ENCODE measurements at places on chromosomes 7 and 10. TPM values are rescaled to one million over a fixed set of nuclear protein-coding genes. Genes with fewer than 3 reads are reported as not detected.

The OR6V1 gene
- not detected for total RNA-seq

DNA sequence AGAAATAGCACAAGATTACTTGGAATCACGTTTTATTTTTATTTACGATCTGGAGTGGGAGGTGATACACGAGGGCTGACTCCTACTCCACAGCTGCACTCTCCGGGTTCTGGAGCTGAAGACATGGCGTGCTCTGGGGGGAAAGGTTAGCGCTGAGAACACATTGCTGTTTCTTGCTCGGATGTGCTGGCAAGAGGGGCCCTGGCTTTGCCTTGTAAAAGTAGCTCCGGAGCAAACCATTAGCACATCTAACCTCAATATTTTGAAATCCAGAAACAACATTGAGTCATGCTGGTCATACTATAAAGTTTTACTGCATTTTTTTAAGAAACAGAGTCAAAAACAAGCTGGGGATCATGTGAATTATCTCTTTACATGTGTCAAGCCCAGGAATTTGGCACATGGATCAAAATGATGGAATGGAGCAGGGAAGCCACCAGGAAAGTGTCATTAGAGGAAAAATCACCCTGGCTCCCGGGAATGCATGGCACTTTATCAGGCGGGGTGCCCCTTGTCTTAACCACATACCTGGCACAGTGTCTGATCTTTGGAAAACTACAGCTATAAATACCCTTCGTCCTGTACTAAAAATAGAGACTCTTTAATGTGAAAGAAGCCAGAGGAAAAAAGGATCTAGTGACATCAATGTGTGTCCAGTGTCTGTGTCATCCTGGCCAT, 31.6 kb upstream of the LYZL1 start:
- peak; percentile 63 for DNase-seq

DNA sequence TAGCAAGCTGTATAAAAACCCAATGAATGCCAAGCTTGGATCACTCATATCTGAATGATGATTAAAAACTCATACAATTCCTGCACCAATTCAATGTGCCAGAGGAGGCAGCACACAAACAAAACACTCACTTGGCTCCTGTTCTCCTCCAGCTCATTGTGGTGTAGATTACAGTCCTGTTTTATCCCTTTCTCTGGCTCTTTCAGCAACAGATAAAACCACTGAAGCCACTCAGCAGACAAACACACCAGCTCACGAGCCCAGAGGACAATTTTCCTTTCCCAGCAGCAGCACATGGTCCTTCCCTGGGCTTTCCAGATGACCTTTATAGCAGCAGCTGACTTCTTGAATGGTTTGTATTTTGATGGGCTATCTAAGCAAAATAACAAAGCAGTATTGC, 107.3 kb upstream of the STARD3NL start:
- DNase-seq, result no peak

DNA sequence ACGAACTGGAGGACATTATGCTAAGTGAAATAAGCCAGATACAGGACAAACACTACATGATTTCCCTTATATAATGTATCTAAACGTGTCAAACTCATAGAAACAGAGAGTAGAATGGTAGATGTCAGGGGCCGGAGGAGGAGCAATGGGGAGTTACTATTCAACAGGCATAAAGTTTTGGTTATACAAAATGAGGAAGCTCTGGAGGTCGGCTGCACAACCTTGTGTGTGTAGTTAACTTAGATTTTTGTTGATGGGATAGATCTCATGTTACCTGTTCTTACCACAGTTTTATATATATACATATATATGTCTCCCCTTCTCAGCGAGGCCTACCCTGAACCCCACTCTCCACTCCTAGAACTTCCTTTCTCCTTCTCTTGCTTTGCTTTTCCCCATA, 22.4 kb upstream of the TECTB start:
- DNase-seq, result no peak

- peak; percentile 39 for DNase-seq
Measured at GRCh38 chr7:94348142-94348541, 46.6 kb upstream of the COL1A2 start.

- DNase-seq, result no peak
Measured at GRCh38 chr7:24402655-24403054, 118.7 kb downstream of the NPY start.

The RALA gene
- total RNA-seq, result 30.7 TPM

- no peak for DNase-seq
Measured at GRCh38 chr10:110175406-110175805, 32.0 kb upstream of the MXI1 start.

- no peak for DNase-seq
Measured at GRCh38 chr7:29956487-29956836, 33.1 kb downstream of the SCRN1 start.

DNA sequence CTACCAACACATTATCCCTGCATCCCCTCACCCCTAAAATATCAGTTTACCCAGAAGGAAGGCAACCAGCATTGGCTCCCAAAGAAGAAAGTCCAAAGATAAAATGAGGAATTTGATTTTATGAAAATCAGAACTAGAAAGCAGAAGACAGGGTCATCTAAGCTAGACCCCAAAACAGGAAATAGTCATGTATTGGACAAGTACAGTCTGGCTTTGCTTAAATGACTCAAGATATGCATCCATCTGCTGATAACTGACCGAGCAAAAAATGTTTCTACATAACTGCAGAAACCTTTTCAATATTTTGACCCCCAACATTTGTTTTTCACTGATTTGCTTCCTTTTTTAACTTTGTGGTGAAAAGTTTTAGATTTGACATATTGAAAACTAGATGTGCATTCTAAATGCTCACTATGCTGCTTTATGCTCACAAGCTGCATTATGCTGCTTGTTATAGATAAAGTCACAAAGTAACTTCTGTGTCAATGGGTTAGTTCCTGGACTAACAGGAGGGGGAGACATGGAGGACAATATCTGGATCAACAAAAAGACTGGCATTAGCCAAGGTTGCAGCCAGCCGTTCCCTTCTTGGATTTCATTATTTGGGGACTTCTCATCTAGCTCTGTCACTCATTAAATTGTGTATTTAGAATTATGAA, 227.0 kb downstream of the INHBA start:
- no peak for DNase-seq

DNA sequence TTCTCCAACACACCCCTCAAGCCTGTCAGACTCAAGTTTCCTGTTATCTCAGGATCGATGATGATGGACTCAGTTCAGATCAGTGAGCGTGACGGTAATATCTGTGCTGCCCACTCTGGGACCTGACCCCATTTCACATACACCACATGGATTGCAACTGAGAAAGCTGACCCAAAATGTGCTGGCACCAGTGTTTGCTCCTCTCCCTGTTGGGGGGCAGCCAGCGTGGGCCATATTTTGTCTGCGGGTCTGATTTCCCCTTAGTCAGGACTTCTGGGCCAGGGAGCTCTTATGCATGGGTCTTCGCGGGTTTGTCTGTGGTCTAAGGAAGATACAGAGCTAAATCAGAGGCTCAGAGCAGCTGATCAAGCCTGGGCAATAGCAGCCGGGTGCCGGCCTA, 42.6 kb upstream of the TRIM8 start:
- no peak for DNase-seq

- DNase-seq, result no peak
Measured at GRCh38 chr10:623014-623413, 66.5 kb downstream of the DIP2C start.

The CYP2C19 gene
- total RNA-seq, result not detected

- DNase-seq, result no peak
Measured at GRCh38 chr10:30991647-30992011, 40.0 kb downstream of the ZNF438 start.

- no peak for DNase-seq
Measured at GRCh38 chr7:12524794-12525386, 45.6 kb upstream of the SCIN start.

GRCh38 chr10:31756101-31756728, 172.4 kb downstream of the ARHGAP12 start:
- no peak for DNase-seq

DNA sequence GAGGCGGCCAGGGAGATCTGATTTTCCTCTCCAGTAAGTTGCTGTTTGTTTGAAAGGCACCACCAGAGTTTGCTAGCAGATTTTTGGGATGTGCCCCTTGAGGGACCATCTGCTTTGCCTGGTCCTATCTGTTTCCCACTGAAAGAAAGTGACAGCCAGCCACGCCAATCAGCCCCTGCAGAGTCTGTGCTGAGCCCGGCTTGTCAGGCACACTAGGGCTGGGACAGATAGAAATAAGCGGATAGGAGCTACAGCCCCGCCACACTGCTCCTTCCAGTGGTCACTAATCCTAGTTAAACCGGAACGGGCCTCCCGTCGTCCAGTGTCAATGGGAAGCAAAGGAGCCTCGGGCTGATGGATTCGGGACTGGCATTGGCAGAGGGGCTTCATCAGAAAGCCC, 161.9 kb upstream of the PRR15 start:
- DNase-seq, result no peak

DNA sequence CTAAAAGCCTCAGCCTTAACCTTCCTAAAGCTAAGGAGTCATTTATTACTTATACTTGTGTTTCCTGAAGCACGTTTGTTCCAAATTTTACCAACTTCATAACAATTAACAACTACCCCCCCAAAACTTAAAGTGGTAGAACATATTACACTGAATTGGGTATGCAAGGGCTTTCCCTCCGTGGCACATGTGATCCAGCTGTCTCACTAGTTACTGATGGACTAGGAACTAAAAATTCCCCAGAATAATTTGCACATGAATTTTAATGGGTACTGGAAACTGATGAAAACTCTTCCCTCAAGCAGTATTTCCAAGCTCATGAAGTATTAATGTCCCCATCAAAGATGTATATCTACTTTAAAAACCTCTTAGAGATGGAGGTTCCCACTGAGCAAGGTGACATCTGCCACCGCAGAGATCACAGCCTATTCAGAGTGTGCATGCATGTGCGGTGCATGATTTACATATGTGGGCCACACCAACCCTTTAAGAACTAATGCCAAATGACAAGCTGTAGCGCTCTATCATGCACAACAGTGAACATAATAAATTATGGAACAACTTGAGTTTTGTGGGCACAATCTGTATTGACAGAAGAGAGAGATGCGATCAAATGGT, 139.9 kb upstream of the ADCY1 start:
- no peak for DNase-seq

The RELN gene
- total RNA-seq, result 1.4 TPM

The PLPP4 gene
- not detected for total RNA-seq

The OR2A1 gene
- total RNA-seq, result not detected

The FAM25G gene
- total RNA-seq, result not detected

DNA sequence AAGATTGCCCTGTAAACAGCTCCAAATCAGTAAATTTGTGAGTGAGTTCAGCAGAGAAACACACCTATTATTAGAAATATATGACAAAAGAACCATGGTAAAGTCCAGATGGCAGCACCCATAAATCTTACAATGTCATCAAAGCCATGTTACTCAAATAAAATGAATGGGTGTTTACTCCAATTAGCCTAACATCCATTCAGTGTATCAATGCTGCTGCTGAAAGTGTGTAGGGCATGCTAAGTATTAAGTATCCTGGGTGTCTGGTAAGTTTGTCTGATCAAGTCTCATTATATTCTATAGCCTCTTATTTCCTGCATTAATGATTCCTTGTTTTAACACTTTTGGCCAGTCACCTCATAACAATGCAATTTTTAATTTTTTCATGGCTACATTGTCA, 185.5 kb upstream of the STEAP4 start:
- DNase-seq, result no peak

DNA sequence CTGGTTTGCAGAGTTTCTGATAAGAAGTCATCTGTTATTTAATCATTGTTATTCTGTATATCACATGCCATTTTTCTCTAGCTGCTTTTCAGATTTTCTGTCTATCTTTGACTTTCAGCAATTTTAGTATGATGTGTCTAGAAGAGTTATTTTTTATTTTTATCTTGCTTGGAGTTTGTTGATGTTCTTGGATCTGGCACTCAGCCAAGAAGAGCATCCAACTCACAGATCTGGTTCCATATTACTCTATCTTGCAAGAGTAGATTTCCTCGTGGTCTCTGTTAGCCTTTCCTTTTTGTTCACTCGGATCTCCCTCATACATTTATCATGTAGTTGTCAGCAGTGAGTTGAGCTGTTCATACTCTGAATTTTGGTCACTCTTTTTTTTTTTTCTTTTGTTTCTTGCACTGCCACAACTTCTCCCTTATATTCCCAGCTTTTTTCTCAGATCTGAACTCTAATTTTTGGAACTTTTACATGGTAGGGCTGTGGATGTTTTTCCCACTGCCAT, 54.8 kb upstream of the CALCR start:
- no peak for DNase-seq
